GM23338 (cell line): ENCODE measurements at places on chromosomes 2 and 18. TPM values are rescaled to one million over a fixed set of nuclear protein-coding genes. Genes with fewer than 3 reads are reported as not detected.

DNA sequence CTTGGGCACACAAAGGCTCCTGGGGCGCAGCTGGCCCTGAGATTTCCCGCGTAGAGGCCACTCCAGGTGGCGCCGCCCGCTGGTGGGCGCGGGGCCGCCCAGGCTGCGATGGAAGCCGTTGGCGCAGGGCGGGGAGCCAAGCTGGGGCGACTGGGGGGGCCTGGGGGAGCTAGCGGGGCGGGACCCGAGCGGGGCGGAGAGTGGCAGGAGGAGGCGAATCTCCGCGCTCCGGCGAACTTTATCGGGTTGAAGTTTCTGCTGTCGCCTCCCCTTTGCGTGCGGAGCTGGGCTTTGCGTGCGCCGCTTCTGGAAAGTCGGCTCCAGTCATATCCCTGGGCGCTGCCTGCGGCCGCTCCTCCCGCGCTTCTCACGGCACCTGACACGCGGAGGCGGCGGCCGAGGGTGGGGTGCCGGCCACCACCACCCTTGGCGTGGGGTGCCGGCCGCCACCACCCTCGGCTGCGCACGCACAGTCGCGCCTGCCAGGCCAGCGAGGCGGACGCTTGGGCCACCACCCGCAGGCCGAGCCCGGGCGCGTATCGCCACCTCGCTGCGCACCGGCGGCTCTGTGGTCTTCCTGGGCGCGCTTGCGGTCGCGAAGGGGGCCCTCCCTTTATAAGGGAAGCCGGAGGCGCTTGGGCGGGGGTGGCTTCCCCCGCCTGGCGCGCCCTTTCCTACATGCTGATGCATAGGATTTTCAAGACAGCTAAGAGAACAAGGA is 919 bp upstream of the CYP1B1 start:
- DNase-seq = peak; percentile 86
- peaks cover 58% of the 10 kb centered on the region for H3K27me3 ChIP-seq
- H3K27ac ChIP-seq = no peak overlapping the region
- peaks cover 51% of the 10 kb centered on the region for H3K4me1 ChIP-seq

DNA sequence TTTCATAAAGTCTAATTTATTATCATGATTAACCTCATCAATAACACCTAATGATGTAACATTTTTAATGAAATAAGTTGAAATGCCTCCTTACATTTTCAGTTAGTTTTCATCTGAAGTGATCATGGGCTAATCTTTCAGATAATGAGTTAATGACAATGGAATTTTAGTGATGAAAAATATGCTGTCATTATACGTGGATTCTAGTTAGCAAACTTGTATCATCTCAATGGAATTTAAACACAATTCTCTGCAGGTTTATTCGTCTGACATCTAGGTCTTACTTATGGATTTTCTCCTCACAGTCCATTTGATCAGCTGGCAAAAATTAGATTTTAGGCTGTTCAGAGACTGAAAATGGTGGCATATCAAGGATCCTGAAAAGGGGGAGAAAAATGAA is 885.0 kb downstream of the SLC4A3 start:
- H3K27me3 ChIP-seq = no peaks in the 10 kb centered on the region
- no peak for DNase-seq
- H3K27ac ChIP-seq = no peak overlapping the region
- H3K36me3 ChIP-seq = no peaks in the 10 kb centered on the region

DNA sequence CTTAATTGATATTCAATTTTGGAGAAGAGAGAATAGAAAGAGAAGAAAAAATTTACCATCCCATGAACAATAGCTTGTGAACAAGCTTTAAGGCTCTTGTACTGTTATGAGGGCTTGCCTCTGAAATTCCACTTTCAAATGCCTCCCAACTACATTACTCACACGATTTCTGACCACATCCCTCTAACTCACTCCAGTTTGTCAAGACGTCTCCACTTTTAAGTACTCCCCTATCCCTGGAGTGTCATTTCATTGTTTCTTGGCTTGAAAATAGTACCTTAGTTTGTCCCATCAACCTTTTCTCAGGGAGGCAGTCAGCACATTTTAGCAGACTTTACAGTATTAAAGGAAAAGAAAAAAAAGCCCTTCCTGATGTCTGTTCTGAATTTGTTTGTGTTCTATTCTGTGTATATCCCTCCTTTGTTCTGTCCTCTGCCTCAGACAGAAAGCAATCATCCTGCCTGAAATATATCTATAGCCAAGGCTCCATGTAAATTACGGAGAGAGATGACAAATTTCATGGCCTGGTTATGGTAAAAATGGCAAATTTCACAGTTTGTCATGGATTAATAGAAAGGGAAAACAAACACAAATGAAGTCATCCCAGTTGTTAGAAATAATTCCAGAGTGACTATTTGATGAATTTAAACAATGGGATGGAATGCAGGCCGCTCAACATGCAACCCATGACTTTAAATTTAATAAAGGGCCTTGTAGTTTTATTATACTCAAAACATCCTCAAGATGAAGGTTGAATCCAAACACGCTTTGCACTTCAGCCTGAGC is 228.8 kb downstream of the ETAA1 start:
- H3K36me3 ChIP-seq = no peaks in the 10 kb centered on the region
- H3K4me3 ChIP-seq = no peak overlapping the region
- no peaks in the 10 kb centered on the region for H3K27me3 ChIP-seq
- no peak for DNase-seq

DNA sequence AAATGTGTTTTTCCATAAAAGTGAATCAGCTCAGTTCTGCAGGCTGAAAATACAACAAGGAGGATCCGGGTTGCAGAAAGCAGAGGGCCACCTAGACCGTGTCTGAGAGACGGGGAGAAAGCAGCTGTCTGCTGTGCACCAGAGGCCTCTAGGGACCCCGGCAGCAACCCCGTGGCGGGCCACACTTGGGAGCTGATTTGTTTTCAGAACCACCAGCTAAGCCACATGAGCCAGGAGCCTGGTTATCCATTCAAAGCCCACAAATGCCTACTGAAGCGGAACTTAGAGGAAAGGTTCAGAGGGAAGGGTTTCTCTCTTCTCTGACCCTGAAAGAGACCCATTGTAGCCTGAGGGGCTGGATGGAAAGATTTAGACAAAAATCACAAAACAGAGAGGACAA is 28.4 kb upstream of the ID2 start:
- H3K4me1 ChIP-seq = no peaks in the 10 kb centered on the region
- H3K27me3 ChIP-seq = no peaks in the 10 kb centered on the region
- DNase-seq = no peak
- H3K36me3 ChIP-seq = no peaks in the 10 kb centered on the region
- no peak overlapping the region for H3K4me3 ChIP-seq
- H3K27ac ChIP-seq = no peak overlapping the region

CRYGD gene
- total RNA-seq = 3.0 and 3.4 TPM in 2 replicates

TMEM185B gene
- total RNA-seq = 15.2 and 24.4 TPM in 2 replicates

DNA sequence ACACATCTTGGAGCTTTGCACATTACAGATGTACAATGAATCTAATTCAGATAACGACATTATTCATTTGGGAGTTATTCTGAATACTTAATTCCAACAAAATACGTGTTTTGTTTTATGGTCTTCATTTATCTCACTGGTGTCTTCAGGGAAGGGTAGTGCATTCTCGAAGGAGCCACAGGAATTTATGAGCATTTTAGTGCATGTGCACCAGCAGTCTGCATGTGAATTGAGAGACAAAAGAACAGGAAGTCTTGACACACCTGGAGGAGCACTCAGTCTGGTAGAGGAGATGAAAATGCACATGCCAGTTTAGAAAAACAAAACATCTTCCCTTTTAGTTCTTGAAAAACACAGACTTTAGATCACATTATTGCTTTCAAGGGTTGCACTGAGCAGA is 228.7 kb downstream of the LRATD1 start:
- peak; percentile 5 for DNase-seq
- H3K36me3 ChIP-seq = no peaks in the 10 kb centered on the region
- no peak overlapping the region for H3K27ac ChIP-seq
- H3K27me3 ChIP-seq = no peaks in the 10 kb centered on the region

- DNase-seq = no peak
- no peak overlapping the region for H3K27ac ChIP-seq
- H3K27me3 ChIP-seq = no peaks in the 10 kb centered on the region
- H3K4me1 ChIP-seq = no peaks in the 10 kb centered on the region
- H3K36me3 ChIP-seq = no peaks in the 10 kb centered on the region
Measured at GRCh38 chr2:100393362-100393761, 24.1 kb downstream of the CHST10 start.

- H3K27ac ChIP-seq = no peak overlapping the region
- DNase-seq = peak; percentile 90
Measured at GRCh38 chr2:37832590-37833197, 92.4 kb upstream of the RMDN2 start.

DNA sequence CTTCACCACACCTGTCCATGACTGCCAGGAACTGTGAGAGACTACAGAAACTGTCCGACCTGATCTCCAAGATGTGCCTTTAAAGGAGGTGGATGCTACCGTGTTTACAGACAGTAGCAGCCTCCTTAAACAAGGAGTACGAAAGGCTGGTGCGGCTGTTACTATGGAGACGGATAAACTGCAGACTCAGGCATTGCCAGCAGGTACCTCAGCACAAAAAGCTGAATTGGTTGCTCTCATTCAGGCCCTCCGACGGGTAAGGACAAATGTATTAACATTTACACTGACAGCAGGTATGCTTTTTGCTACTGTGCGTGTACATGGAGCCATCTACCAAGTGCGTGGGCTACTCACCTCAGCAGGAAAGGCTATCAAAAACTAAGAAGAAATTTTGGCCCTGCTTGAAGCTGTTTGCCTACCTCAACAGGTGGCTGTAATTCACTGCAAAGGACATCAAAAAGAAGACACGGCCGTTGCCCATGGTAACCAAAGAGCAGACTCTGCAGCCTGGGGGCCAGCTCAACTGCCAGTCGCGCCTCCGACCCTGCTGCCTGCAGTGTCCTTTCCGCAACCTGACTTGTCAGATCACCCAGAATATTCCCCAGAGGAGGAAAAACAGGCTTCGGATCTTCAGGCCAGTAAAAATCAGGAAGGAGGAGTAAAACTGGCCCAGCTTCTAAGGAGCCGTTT is 30.9 kb downstream of the SKA1 start:
- H3K27me3 ChIP-seq = no peaks in the 10 kb centered on the region
- H3K4me3 ChIP-seq = no peak overlapping the region
- H3K36me3 ChIP-seq = no peaks in the 10 kb centered on the region

- H3K4me1 ChIP-seq = no peaks in the 10 kb centered on the region
- H3K4me3 ChIP-seq = no peak overlapping the region
- no peak for DNase-seq
- H3K27me3 ChIP-seq = no peaks in the 10 kb centered on the region
- no peak overlapping the region for H3K27ac ChIP-seq
- H3K36me3 ChIP-seq = no peaks in the 10 kb centered on the region
Measured at GRCh38 chr2:167992278-167992677, 255.1 kb downstream of the STK39 start.
